RPMI8226 (cell line): ENCODE measurements at places on chromosomes 16 and 17.
A peak's percentile ranks its signal among the peaks of the same experiment; 100 is the strongest.

DNA sequence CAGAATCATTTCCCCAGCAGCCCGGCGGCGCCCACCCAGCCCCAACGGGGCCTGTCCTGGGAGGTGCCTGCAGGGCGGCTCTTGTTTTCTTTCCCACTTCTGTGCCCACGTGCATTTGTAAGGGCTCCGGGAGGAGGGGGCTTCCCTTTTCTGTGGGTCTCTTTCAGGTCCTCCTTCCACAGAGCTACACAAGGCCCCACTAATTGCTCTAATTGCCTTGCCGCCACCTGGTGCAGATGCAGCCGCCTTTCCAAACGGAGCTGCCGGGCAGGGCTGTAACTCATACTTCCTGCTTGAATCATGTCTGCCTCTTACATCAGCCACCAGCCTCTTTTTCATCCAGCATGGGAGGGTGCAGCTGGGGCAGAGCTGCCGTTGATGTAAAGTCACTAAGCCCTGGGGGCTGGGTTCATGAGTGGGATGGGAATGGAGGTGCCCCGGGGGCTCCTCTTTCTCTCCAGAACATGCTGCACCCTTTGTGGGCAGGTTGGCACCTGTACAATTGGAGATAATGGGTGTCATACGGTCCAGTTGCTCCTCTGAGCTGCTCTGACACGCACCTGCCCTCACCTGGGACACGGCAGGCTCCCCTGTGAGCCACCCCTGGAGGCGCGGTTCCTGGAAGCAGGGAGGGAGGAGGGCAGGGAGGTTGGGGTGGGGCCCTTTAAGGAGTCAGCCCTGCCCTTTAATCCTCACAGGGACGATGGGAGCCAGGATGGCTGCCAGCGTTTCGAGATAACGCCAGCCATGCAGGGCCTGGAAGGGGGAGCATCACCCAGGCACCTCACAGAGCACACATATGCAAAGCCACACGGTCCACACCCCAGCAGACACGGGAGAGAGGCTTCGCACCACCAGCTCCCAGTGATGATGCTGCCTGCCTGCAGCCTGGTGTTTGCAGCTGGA is 41.1 kb upstream of the KLHDC4 start:
- DNase-seq: peak; percentile 78

- DNase-seq: no peak
Observed at GRCh38 chr16:7867831-7868230, 535.2 kb downstream of the RBFOX1 start.

- DNase-seq: no peak
Observed at GRCh38 chr16:600781-601180, 10.9 kb downstream of the RAB40C start.

- DNase-seq: no peak
Observed at GRCh38 chr17:73536700-73537605, 107.3 kb downstream of the SDK2 start.

- DNase-seq: no peak
Observed at GRCh38 chr17:31200287-31200686, 96.8 kb downstream of the OMG start.
